ENCODE measurements at places on chromosomes 3 and 15.

- no peak for DNase-seq
These were observed 27.2 kb upstream of the TNIK start for GRCh38 chr3:171487382-171487781.

GRCh38 chr3:112793326-112794081 is 53.2 kb downstream of the CD200R1L start:
- no peak for DNase-seq

GRCh38 chr3:139974809-139975425 is 39.9 kb downstream of the CLSTN2 start:
- DNase-seq, result no peak

GRCh38 chr15:94075349-94075748 is 156.0 kb upstream of the MCTP2 start:
- DNase-seq, result no peak

All from BJ (cell line).